NCI-H2107 (cell line): ENCODE measurements at places on chromosomes 7 and 10.

- DNase-seq = no peak
These were observed 174.3 kb downstream of the ADAM12 start for GRCh38 chr10:126214021-126214420.

DNA sequence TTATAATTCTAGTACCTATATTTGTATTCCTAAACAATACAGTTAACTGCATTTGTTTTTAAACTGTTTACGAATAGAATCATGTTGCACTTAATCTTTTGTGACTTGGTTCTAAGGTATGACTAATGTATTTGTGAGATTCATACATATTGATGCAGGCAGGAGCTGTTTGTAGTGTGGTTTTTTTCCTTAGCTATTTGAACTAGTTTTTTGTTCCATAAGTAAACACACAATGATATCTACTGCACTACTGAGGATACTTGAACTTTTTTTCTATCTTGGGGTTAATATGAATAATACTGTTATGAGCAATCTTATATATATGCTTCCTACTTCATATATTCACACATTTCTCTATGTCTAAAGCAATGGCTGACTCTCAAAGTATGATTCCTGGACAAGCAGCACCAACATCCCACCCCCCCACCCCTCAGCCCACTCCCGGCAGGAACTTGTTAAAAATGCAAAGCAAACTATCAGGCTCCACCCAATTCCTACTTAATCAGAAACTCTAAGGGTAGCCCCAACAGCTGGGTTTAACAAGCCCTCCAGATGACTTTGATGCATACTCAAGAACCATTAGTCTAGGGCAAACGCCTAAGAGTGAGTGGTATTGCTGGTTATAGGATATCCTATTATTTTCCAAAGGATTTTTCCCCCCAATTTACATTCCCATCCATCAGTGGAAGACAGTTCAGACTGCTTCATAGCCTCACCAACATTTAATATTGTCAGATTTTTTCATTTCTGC lies 25.8 kb downstream of the BRAF start:
- DNase-seq = no peak

- DNase-seq = no peak
These were observed 29.9 kb downstream of the CALML5 start for GRCh38 chr10:5469353-5470061.

GRCh38 chr10:77175631-77176222 lies 461.9 kb downstream of the KCNMA1 start:
- no peak for DNase-seq

GRCh38 chr7:117896339-117896738 lies 23.1 kb upstream of the CTTNBP2 start:
- no peak for DNase-seq

DNA sequence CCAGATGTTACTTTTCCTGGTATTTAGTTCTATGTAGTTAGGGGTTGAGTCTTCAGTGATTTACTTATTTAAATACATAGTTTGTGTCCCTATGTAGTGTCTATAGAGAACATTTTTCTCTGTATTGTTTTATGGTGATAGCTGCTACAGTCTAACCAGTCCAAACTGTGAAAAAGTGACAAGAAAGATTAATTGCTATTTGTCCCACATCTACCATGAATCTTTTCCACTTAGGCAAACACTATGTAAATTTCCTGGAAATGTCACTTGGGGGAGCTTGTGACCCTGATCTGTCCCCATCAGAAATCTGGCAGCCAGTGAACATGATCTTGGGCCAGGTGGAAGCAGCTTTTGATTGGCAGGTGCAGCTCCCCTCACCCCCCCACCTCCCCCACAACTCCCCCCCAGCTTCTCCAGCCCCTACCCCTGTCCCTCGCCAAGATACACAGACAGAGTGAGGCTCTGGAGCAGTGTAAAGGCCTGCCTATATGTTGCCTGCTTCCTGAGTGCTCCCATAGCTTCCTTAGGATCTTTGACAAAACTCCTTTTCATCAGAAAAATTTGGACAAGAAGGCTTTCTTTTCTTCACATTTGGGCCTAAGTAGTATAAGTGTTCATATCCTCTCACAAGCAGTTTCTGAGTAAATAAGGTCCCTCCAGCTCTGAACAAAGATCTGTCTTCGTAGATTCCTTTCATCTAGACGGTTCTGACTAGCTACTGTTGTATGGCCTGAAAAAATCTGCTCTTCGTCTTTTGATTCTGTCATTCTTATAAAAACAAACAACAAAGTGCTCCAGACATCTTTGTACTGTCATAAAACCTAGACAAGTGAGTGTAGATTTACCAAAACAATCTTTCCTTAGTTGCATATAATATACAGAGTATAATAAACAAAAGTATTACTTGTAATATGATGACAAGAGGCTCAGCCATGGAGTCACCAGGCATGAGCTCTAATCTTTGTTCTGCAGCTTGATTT lies 31.5 kb upstream of the SLC13A1 start:
- no peak for DNase-seq

- DNase-seq = no peak
These were observed 288.8 kb upstream of the NFE2L3 start for GRCh38 chr7:25863005-25863728.
